Right atrium auricular region (tissue), 2 donors: ENCODE measurements at places on chromosomes 2 and 18. TPM values are rescaled to one million over a fixed set of nuclear protein-coding genes. Genes with fewer than 3 reads are reported as not detected.

Gene ASB18
- 7.6 TPM for total RNA-seq

Gene EFHD1
- total RNA-seq = 11.4 TPM

- no peak overlapping the region for H3K27ac ChIP-seq
- H3K4me1 ChIP-seq = no peaks in the 10 kb centered on the region
- no peaks in the 10 kb centered on the region for H3K27me3 ChIP-seq
- no peaks in the 10 kb centered on the region for H3K36me3 ChIP-seq
- H3K4me3 ChIP-seq = no peak overlapping the region
Observed at GRCh38 chr2:14433946-14434495, 198.5 kb upstream of the LRATD1 start.

DNA sequence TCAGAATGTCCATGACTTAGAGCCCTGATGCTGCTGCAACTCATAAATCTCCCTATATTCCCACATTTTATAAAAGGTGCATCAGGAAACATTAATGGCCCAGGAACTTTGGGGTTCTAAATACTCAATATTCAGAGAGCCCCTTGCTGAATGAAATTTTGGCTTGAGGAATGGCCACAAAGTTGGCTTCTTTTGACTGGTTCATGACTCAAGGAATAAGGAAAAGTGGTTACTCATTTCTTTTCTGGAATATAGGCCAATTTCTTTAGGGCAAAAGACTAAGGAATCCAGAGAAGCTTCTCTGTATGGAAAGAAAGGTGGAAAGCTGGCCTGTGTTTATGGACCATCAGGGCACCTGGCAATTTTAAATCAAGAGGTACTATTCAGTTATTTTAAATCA lies 308.9 kb upstream of the NT5C1B start:
- H3K27ac ChIP-seq = no peak overlapping the region
- no peak for DNase-seq
- no peaks in the 10 kb centered on the region for H3K36me3 ChIP-seq
- H3K4me1 ChIP-seq = no peaks in the 10 kb centered on the region
- no peaks in the 10 kb centered on the region for H3K27me3 ChIP-seq

DNA sequence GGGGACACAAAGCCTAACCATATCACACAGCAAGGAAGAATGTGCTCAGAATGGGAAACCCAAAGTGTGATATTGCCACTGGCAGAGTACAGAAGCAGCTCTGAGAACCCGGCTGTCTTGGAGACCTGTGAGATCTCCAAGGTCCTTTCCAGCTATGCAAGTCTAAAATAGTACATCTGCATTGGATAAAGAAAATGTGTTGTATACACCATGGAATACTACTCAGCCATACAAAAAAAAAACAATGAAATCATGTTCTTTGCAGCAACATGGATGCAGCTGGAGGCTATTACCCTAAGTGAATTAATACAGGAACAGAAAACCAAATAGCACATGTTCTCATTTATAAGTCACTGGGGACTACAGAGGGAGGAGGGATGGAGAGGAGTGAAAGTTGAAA lies 36.5 kb upstream of the RFX8 start:
- no peaks in the 10 kb centered on the region for H3K27me3 ChIP-seq
- H3K27ac ChIP-seq = no peak overlapping the region
- no peak overlapping the region for H3K4me3 ChIP-seq
- no peak for DNase-seq
- no peaks in the 10 kb centered on the region for H3K36me3 ChIP-seq
- no peaks in the 10 kb centered on the region for H3K4me1 ChIP-seq
